ENCODE measurements at places on chromosomes 1 and 21.

DNA sequence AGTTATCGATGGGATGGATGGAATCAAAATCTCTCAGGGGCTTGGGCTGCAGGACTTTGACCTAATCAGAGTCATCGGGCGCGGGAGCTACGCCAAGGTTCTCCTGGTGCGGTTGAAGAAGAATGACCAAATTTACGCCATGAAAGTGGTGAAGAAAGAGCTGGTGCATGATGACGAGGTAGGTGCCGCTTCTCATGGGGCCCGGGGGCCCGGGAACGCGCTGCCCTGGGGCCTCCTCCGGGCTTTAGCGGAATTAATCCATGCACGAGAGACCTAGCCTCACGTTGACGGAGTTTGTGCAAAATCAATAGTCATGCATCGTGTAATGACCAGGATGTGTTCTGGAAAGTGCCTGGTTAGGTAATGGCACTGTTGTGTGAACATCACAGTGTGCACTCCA lies 43.8 kb downstream of the FAAP20 start:
- DNase-seq: no peak

DNA sequence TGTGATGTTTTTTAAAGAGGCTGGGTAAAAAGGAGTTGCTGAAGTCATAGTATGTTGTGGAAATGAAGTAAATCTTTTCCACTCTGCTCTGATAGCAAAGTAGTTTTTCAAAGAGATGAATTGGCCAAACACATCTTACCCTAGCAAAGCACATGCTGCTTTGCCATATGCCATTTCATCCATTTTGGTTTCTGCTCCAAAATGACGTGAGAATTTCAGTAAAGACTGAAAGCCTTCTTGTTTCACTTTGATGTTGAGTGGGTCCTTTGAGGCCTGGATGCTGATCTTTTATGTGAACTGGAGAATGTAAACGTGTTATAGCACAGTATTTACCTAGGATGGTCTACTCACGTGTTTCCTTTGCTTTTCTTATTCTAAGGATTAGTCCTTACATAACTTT lies 73.3 kb upstream of the PGD start:
- DNase-seq: no peak

DNA sequence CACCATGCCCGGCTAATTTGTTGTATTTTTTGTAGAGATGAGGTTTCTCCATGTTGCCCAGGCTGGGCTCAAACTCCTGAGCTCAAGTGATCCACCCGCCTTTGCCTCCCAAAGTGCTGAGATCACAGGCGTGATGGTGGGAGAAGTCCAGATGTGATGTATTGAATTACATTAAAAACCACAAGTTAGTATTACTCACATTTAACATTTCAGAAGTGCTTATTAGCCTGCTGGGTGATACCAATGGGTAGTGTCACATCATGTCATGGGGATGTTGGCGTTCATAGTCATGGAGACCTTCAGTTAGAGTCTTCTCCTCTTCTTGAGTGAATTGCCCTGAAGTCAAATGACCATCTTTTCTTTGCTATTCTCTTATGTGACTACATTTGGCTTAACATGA lies 63.6 kb upstream of the VAMP3 start:
- DNase-seq: no peak

DNA sequence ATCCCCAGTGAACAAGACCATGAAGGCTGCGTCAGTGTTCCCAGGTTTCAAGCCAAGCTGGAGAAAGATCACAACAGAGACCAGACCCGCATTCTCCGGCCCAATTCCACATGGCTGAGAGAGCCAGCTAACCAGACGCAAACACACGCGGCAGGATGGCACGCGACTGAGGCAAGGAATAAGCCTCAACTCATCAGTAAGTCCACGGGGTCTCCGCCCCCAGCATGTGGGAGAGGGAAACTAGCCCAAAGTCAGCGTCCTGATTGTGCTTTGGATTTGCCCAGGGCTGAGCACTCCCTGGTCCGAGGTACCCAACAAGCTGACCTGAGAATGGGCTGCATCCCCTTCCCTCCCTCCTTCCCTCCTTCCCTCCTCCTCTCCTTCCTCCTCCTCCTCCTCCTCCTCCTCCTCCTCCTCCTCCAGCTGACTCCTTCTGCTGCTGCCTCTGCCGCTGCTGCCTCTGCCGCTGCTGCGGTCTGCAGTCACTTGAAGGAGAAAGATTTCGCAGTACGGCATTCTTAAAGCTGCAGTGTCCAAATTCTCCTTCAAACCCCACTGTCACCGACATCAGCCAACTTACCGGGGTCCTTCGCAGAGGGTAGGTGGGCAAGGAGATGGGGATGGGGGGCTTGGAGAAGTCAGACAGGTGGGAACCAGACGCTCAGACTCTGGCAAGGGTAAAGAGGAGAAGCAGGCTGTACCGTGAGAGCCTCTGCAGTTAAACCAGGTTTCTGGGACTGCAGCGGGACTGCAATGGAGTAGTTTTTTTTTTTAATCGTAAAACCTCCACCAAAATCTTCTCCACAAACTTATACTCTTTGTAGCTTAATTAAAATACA lies 33.0 kb upstream of the H6PD start:
- DNase-seq: no peak

- no peak for DNase-seq
These were observed 33.4 kb upstream of the ATP1B1 start for GRCh38 chr1:169072945-169073725.

GRCh38 chr1:221837896-221838295 lies 96.0 kb upstream of the DUSP10 start:
- DNase-seq: peak; percentile 11

DNA sequence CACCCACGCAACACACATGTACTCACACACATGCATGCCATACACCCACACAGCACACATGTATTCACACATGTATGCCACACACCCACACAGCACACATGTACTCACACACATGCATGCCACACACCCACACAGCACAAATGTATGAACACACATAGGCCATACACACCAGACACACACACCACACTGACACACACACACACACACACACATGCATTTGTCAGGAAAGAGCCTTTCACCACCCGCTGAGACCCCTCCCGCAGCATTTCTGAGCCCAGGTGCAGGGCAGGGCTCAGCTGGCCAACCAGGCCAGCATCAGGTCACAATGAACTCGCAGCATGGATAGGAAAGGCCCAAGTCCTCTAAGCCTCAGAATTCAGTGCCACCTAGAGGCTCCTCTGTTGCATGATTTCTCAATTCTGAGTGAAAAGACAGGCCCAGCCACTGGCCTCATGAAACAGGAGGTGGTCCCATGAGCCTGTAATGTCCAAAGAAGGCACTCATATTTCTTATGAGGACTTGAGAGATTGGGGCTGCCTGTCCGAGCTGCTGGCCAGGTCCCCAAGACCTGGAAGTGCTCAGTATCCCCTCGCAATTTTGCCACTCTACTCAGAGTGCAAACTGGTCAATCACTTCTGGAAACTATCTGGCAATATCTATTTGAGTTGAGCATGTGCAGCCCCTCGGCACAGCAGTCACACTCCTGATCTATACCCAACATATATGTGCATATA lies 57.3 kb downstream of the PSMG1 start:
- DNase-seq: no peak

DNA sequence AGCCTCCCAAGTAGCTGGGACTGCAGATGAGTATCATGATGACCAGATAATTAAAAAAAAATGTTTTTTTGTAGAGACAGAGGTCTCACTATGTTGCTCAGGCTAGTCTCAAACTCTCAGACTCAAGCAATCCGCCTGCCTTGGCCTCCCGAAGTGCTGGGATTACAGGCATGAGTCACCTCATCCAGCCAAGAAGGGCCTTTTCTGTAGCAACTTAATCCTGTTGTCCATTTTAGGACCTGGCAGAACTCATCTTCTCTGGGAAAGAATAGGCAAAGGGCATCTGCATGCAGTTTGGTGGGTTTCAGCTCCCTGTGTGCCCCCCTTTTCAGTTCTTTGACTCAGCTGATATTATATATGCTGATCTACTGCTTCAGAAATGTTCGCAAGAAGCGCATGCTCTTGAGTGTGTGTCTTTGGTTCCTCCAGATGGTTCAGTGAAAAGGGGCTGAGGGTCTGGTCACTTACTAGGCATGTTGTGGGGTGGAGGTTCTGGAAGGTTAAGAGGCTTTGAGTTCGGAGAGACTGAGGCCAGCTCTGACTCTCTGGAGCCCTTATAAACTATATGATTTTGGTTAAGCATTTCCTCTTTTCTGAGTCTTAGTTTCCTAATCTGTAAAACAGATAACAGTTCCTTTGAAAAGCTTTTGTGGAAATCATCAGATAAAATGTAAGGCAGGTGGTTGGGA lies 19.4 kb upstream of the SRSF4 start:
- no peak for DNase-seq

GRCh38 chr1:15352128-15352957 lies 57.3 kb upstream of the EFHD2 start:
- peak; percentile 11 for DNase-seq

- DNase-seq: peak; percentile 86
These were observed at the start of gene ALDH9A1 for GRCh38 chr1:165697881-165698760. Gene ALDH9A1 (minus strand): TSS chr1:165698562. CDS start chr1:165698558, 4 bp downstream.

- no peak for DNase-seq
These were observed 27.5 kb downstream of the PEX14 start for GRCh38 chr1:10502206-10502605.

- no peak for DNase-seq
These were observed 50.0 kb downstream of the FAAP20 start for GRCh38 chr1:2144501-2145090.

GRCh38 chr1:204680461-204680860 lies 5.1 kb downstream of the LRRN2 start:
- DNase-seq: no peak

- no peak for DNase-seq
These were observed 31.3 kb upstream of the TRABD2B start for GRCh38 chr1:48028218-48029069.

GRCh38 chr1:154344977-154345837 lies 19.9 kb downstream of the ATP8B2 start:
- DNase-seq: peak; percentile 71

- no peak for DNase-seq
These were observed 315.4 kb downstream of the DSCAM start for GRCh38 chr21:40531431-40532110.

DNA sequence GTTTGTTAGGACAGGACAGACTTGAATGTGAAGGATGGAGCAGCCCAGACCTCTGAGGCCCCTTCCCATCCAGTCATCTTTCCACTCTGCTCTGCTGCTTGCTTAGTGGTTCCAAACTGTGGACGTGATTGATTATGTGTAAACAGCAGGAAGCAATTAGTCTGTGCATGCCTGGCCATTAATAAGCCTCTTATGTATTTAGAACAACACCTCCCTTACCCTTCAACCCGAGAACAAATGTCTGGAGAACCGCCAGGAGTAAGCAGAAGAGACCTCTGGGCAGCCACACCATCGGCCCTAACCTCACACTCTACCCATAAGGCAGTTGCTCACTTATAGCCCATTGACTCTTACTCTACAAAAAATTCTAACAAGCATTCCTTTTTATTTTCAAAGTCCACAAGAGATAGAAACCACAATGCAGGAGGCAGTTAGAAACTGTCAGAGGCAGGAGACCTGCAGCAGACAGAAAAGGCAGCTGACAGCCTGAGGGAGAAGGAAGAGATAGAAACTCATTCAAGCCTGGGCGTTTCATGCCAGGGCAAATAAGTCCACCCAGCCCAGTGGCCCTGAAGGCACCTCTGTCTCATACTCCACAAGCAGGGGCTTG lies 5.8 kb upstream of the EPHA8 start:
- no peak for DNase-seq

GRCh38 chr1:230189824-230190223 lies 122.8 kb downstream of the GALNT2 start:
- DNase-seq: no peak

DNA sequence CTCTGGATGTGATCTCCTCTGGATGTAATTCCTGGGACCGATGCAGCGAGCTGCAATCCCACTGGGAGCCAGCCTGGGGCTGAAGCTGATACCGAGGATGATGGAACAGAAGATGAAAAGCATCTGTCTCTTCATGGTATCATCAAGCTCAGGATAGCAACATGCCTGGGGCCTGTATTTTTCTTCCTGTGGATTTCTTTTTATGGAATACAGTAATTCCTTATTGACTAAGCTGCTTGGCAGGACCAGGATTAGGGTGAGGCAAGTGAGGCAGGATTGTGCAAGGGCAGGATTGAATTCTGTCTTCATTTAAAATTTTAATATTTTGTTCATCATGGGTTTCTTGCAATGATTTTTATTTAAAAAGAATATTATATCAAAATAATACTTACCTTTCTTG lies 86.6 kb downstream of the SLC25A24 start:
- DNase-seq: no peak

DNA sequence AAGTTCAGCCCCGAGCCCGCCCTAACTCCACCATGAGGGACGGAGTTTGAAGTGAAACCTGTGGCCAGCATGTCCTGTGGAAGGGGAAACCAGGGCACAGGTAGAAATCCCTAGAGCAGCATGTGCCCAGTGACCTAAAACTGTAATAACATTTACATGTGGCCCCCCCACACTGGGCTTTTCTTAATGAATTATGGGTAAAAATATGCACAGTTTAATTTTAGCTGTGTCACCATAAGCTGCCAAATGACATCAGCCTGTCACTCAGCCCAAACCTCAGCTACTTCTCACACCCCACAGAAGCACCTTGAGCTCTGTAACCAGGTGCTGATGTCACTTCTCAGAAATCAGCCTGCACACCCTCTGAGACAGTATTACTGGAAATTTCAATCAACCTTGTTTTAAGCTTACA lies 50.0 kb upstream of the SLC19A1 start:
- DNase-seq: peak; percentile 61

GRCh38 chr1:65235867-65236805 lies 73.2 kb upstream of the DNAJC6 start:
- no peak for DNase-seq

GRCh38 chr21:39217356-39218081 lies 34.3 kb upstream of the PSMG1 start:
- no peak for DNase-seq

DNA sequence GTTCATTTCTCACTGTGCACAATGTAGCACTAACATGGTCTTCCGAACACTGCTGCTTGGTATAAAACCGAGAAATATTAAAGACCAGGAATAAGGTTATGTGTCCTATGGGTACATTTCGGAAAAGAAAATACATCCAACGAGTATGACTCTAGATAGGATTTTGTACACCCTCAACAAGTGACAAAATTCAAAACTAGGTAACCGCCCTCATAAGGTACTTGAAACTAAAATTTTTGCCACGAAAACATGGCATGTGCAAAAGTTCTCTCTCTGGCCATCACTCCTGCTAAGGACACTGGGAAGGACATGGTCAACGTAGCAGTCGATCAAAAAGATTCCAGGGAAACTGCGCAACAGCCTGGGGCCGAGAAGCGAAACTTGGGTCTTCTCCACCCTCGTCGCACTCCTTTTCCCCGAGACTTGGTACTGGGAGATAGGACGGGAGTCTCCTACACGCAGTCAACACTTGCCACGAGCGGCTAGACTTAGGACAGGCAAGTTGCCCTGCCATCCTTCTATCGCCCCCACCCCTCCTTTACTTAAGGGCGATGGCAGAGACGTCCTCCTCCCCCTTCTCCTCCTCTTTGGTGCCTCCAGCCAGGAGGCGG lies 338 bp upstream of the TOR1AIP1 start:
- DNase-seq: no peak

All from stimulated activated CD4-positive, alpha-beta T cell treated with anti-CD3 and anti-CD28 coated beads, Interleukin-12 subunit alpha, Interleukin-12 subunit beta, amount 100 ng/mL, for 4 hours (primary cell).